Activated CD4-positive, alpha-beta T cell treated with anti-CD3 and anti-CD28 coated beads, Interleukin-2, amount 50 U/mL, for 4 hours (primary cell): ENCODE measurements at places on chromosomes 1 and 21.

DNA sequence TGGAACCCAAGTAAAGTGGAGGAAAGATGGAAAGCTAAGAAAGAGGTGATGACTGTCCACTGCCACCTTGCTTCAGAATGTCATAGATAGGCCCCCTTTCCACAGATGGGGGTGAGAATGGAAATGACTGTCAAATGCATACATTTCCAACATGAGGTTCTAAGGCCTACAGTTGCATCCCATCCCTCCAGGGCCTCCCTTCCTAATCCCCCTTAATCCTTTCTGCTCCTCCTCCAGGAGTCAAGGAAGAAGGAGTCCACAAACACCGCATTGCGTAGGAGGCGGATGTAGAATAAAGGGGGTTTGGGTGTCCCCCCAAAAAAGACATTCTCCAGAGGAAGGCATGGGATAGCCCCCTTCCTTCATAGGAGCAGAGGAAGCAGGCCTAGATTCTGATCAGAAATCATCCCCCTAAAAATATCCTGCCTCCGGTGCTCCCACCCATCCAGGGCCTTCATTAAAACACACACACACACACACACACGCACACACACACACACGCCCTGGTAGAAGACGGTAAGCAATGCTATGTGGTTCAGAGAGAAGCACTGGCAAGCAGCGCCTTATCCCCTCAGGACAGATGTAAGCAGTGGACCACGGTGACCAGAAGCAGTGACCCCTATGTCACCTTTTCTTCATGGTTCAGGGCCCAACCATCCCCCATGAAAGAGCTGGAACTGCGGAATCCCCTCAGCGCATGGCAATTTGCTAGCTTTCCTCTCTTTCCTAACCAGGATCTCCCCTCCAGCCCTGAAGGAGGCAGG lies 2.0 kb downstream of the SV2A start:
- no peak for DNase-seq

DNA sequence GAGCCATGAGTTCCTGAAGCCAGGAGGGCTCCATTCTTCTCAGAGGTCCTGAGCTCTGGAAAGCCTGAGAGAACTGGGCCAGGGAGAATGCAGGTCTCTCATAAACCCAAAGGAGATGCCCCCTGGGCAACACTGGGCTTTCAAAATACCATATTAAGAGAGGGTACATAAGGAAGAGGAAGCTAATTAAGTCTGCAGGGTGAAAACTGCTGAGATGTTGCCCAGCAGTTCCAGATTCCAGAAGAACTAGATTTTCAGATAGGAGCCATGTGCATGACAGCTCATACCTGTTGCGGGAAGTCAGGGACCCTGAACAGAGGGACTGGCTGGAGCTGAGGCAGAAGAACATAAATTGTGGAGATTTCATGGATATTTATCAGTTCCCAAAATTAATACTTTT lies 40.9 kb downstream of the CYP4A11 start:
- no peak for DNase-seq

DNA sequence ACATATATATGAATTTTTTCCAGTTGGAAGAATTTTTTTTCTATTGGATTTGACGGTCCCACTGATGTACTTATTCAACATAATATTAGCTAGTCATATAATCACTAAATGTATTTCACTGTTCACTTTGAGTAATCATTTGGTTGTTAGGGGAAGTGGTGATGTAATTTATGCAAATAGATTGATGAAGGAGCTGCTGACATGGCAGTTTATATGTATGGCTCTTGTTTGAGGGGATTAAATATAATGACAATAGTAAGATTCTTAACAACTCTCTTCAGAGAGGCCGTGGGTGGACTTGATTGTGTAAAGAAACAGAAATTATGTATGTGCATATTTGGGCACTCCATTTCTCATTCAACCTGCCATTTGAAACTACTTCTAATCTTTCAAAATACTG lies 653.6 kb upstream of the ADGRL4 start:
- DNase-seq: no peak

- no peak for DNase-seq
Measured at GRCh38 chr1:156194300-156194652, 372 bp downstream of the SLC25A44 start.

- no peak for DNase-seq
Measured at GRCh38 chr1:181061487-181061886, 27.0 kb upstream of the IER5 start.

- no peak for DNase-seq
Measured at GRCh38 chr1:229146647-229147046, 124.3 kb upstream of the RAB4A start.

- DNase-seq: no peak
Measured at GRCh38 chr1:208975456-208975855, 608.1 kb upstream of the CAMK1G start.
